NCI-H2227 treated with DMSO at 0.1 percent for 48 hours (cell line): ENCODE measurements at places on chromosomes 5 and 9.

GRCh38 chr5:110441035-110441434, 285.4 kb downstream of the TMEM232 start:
- no peak for DNase-seq

GRCh38 chr9:98833090-98833956, 25.9 kb downstream of the GALNT12 start:
- no peak for DNase-seq

GRCh38 chr9:5895782-5896181, 5.1 kb downstream of the MLANA start:
- DNase-seq = no peak

DNA sequence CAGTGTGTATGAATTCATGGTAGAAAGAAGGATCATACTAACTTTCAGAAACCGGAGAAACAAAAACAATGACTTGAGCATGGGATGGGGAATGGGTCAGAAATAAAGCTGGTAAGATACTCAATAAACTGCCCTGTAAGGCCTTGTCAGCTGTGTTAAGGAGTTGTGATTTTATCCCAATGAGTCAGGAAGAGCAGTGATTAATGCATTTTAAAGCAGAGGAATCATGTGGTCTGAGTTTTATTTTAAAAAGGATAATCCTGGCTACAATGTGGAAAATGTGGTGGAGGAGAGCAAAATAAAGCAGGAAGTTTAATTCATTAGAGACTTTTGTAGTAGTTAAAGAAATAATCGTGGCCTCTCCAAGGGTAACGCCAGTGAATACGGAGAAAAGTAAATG, 28.7 kb downstream of the DHX29 start:
- no peak for DNase-seq

- no peak for DNase-seq
Observed at GRCh38 chr9:111646417-111646816, 15.0 kb upstream of the GNG10 start.

DNA sequence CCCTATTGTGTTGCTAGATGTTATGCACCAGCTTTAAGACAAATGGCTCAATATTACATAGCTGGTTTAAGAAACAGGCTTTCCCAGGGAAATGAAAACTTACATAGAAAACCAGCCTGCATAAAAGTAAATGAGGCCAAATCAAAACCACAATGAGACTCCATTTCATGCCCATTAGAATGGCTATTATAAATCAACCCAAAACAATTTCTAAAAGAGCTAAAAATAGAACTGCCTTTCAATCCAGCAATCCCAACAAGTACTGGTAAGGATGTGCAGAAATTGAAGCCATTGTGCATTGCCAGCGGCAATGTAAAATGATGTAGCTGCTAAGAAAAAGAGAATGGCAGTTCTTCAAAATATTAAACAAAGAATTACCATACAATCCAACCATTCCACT, 1170.0 kb upstream of the CDH9 start:
- no peak for DNase-seq

DNA sequence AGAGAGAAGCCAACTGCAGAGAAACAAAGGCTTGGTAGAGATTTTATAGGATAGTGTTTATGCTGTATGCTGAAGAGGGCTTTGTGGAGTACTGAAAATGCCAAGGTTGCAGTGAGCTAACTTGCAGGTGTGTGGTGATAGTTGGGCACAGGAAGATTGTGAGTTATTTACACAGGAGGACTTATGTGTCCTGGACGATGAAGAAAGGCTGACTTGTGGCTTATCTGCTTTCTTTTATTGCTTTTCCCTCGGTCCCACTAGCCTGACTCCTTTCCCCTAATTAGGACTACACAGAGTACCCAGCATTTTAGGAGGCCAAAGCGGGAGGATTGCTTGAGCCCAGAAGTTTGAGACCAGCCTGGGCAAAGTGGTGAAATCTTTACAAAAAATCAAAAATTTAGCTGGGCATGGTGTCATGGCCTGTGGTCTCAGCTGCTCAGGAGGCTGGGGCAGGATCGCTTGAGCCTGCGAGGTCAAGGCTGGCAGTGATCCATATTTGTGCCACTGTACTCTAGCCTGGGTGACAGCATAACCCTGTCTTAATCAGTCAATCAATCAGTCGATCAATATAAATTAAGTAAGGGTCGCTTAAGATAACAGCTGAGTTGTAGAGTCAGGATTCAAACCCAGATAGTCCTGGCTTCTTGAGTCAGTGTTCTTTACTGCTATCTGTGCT, 61.9 kb downstream of the UBE2R2 start:
- no peak for DNase-seq

- no peak for DNase-seq
Observed at GRCh38 chr5:36766981-36767380, 109.6 kb upstream of the NIPBL start.

- DNase-seq = no peak
Observed at GRCh38 chr9:38414040-38414723, 10.1 kb downstream of the IGFBPL1 start.

DNA sequence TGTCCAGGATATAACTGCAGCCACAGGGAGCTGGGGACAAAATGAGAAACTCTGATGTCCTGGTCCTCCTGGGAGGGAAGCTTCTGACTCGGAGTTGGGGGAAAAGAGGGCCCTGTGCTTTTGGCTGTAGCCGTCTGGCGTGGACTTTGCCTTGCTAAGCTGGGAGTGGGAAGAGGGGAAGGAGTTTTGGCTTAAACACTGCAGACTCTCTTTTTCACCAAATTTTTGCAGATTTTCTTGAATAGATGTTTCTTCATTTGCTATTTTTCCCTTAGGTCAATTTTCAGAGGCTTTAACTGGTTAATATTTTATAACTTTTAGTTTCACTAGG, 15.7 kb upstream of the MAT2B start:
- DNase-seq = no peak

DNA sequence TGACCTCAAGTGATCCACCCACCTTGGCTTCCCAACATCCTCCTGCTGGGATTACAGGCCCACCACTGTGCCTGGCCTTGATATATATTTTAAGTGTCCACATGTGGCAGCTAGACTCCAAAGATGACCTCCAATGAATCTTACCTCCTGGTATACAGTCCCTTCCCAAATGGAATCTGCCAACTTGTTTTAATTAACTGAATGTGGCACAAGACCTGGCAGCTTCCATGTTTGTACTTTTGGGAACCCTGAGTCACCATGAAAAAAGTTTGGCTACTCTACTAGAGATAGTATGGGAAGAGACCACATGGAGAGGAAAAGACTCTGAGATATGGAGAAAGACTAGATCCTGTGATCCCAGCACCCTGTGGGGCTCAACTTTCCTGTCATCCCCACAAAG, 42.5 kb downstream of the CCL28 start:
- no peak for DNase-seq

- DNase-seq = no peak
Observed at GRCh38 chr5:18010053-18010452, 375.8 kb downstream of the TAF11L14 start.

DNA sequence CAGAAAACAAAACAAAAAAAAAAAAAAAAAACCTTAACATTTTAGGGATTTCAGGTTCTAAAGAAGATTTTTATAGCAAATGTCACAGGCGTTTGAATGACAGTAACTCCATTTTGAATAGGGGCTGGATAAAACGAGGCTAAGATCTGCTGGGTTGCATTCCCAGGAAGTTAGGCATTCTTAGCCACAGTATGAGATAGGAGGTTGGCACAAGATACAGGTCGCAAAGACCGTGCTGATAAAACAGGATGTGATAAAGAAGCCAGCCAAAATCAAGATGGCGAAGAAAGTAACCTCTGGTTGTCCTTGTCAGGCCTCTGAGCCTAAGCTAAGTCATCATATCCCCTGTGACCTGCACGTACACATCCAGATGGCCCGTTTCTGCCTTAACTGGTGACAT, 425.6 kb upstream of the PTPRD start:
- no peak for DNase-seq
